LHCN-M2 (cell line): ENCODE measurements at places on chromosomes 16 and 17. TPM values are rescaled to one million over a fixed set of nuclear protein-coding genes. Genes with fewer than 3 reads are reported as not detected.

Gene CEMP1
- total RNA-seq = not detected in 2 replicates

Gene KRT20
- not detected in 2 replicates for total RNA-seq

Gene CIAPIN1
- total RNA-seq = 55.4 and 56.9 TPM in 2 replicates

Gene PNMT
- 0.17 TPM in 1 of 2 replicates, not detected in the other for total RNA-seq

Gene SEC14L5
- total RNA-seq = not detected in 2 replicates

Gene HYDIN
- total RNA-seq = under 0.01 TPM in 1 of 2 replicates, not detected in the other

Gene EPOP
- 2.6 and 2.7 TPM in 2 replicates for total RNA-seq

Gene HS3ST3B1
- 6.9 and 7.7 TPM in 2 replicates for total RNA-seq

Gene EPX
- not detected in 2 replicates for total RNA-seq

Gene CX3CL1
- not detected in 2 replicates for total RNA-seq

Gene TMEM92
- not detected in 2 replicates for total RNA-seq

Gene TOX3
- total RNA-seq = not detected in 2 replicates

Gene VAC14
- 59.0 and 62.2 TPM in 2 replicates for total RNA-seq

Gene RND2
- 0.06 TPM in 1 of 2 replicates, not detected in the other for total RNA-seq

Gene GAN
- total RNA-seq = 4.5 and 4.8 TPM in 2 replicates

Gene PRSS27
- total RNA-seq = 1.0 and 1.4 TPM in 2 replicates

Gene PYY
- not detected in 2 replicates for total RNA-seq

Gene NPIPA5
- total RNA-seq = 2.4 and 3.6 TPM in 2 replicates

Gene GGT6
- total RNA-seq = not detected in 2 replicates

Gene CTRB2
- not detected in 2 replicates for total RNA-seq

Gene EVPLL
- total RNA-seq = not detected in 2 replicates

Gene SLFN12L
- 0.19 TPM in 1 of 2 replicates, not detected in the other for total RNA-seq

Gene MT1B
- total RNA-seq = not detected in 2 replicates

Gene METTL16
- total RNA-seq = 17.8 and 22.4 TPM in 2 replicates

Gene TRIM72
- total RNA-seq = 52.4 and 56.5 TPM in 2 replicates

Gene DCXR
- 88.0 and 90.5 TPM in 2 replicates for total RNA-seq

Gene CSF3
- total RNA-seq = 5.1 and 6.7 TPM in 2 replicates

Gene SULT1A4
- total RNA-seq = 0.17 TPM in 1 of 2 replicates, not detected in the other

Gene DNAH3
- total RNA-seq = under 0.01 TPM in 1 of 2 replicates, not detected in the other

Gene ITGA2B
- total RNA-seq = 0.40 TPM in 1 of 2 replicates, not detected in the other

Gene C16orf74
- not detected in 2 replicates for total RNA-seq

Gene NRN1L
- total RNA-seq = not detected in 2 replicates

Gene C16orf95
- total RNA-seq = 7.5 and 12.5 TPM in 2 replicates

Gene CMTM2
- not detected in 2 replicates for total RNA-seq

Gene PRSS36
- total RNA-seq = 0.40 and 0.64 TPM in 2 replicates

Gene DYNLRB2
- total RNA-seq = not detected in 2 replicates

Gene VPS9D1
- total RNA-seq = 9.8 and 10.0 TPM in 2 replicates

Gene CCL14
- total RNA-seq = not detected in 2 replicates

Gene CACNG5
- total RNA-seq = not detected in 2 replicates

Gene KCTD19
- not detected in 2 replicates for total RNA-seq

Gene MT1F
- not detected in 2 replicates for total RNA-seq

Gene ASGR1
- 0.29 and 1.4 TPM in 2 replicates for total RNA-seq

Gene TMEM114
- total RNA-seq = not detected in 2 replicates

Gene GAS2L2
- total RNA-seq = not detected in 2 replicates

Gene IRX3
- total RNA-seq = 82.7 and 84.1 TPM in 2 replicates

Gene GRB2
- 95.7 and 113 TPM in 2 replicates for total RNA-seq

Gene ENDOV
- total RNA-seq = 11.5 and 13.7 TPM in 2 replicates

Gene CFAP97D1
- total RNA-seq = under 0.01 and 0.06 TPM in 2 replicates

Gene ZNF23
- total RNA-seq = 11.7 and 12.1 TPM in 2 replicates

Gene ADAD2
- not detected in 2 replicates for total RNA-seq

Gene NPW
- total RNA-seq = 1.3 TPM in 2 replicates

Gene HEATR9
- total RNA-seq = not detected in 2 replicates

Gene ADAMTS18
- total RNA-seq = 0.06 TPM in 1 of 2 replicates, not detected in the other

Gene CPNE7
- total RNA-seq = 119 and 147 TPM in 2 replicates

Gene TRPV2
- total RNA-seq = 54.8 and 56.7 TPM in 2 replicates

Gene KRT15
- total RNA-seq = 0.19 and 0.46 TPM in 2 replicates

Gene TP53TG3C
- total RNA-seq = 1.1 TPM in 1 of 2 replicates, not detected in the other
